Activated CD4-positive, alpha-beta T cell treated with anti-CD3 and anti-CD28 coated beads, Interleukin-2, amount 10 ng/mL, durations not matched to agents 7 days and 5 days (primary cell): ENCODE measurements at places on chromosomes 12 and 14. TPM values are rescaled to one million over a fixed set of nuclear protein-coding genes. Genes with fewer than 3 reads are reported as not detected.

GRCh38 chr12:62711631-62712241 lies 223.2 kb downstream of the PPM1H start:
- DNase-seq: no peak

- DNase-seq: no peak
Observed at GRCh38 chr12:11460343-11461023, 65.1 kb upstream of the PRB2 start.

- no peak for DNase-seq
Observed at GRCh38 chr12:10497602-10498001, 8.1 kb upstream of the EIF2S3B start.

- DNase-seq: no peak
Observed at GRCh38 chr12:2187195-2187945, 134.6 kb downstream of the CACNA1C start.

GRCh38 chr12:96233939-96234461 lies 39.8 kb downstream of the ELK3 start:
- DNase-seq: no peak

DNA sequence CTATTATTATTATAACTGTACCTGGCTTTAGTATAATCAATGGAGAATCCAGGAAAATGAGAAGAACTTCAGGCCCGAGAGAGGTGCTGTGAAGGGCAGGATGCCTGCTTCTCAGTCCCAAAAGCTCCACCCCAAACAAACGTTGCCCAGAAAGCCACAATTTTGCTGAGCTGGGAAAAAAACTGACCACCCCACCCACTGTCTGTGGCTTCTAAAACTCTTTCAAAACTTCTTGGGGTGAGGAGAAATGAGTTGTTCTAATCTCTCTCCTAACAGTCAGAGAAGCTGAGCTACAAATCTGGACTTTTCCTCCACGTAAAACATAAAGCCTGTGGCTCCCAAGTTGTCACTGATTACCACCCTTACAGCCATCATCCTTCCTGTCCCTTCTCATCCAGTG lies 13.4 kb downstream of the VDR start:
- DNase-seq: no peak

The LTBR gene
- not detected for total RNA-seq

The PEX5 gene
- 18.2 TPM for total RNA-seq

The INSM2 gene
- not detected for total RNA-seq

The PHETA1 gene
- 0.69 TPM for total RNA-seq

The C3AR1 gene
- 5.9 TPM for total RNA-seq
